ENCODE measurements at places on chromosomes 7 and 10.
A peak's percentile ranks its signal among the peaks of the same experiment; 100 is the strongest.

DNA sequence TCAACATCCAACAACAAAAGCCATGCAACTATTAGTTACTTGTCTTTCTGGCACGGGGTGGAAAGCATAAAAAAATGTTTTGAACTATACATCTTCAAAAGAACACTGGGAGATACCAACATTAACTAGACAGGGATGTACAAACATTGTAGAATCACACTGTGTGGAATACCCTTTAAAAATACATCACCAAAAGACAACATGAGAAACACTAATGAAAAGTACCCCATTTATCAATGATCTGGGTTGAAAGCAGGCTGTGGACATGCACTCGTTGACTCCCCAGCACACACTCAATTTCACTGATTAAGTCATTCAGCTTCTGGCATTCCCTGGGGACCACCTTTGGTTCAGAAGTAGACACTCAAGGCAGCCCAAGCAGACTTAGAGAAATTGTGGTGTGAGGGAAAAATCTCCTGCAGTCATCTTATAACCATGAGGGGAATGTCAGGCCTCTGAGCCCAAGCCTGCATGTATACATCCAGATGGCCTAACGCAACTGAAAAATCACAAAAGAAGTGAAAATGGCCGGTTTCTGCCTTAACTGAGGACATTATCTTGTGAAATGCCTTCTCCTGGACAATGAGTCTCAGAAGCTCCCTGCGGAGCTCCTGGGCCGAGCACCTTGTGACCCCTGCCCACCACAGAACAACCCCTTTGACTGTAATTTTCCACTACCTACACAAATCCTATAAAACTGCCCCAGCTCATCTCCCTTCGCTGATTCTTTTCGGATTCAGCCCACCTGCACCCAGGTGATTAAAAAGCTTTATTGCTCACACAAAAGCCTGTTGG lies 53.0 kb downstream of the CACUL1 start:
- no peak for DNase-seq

DNA sequence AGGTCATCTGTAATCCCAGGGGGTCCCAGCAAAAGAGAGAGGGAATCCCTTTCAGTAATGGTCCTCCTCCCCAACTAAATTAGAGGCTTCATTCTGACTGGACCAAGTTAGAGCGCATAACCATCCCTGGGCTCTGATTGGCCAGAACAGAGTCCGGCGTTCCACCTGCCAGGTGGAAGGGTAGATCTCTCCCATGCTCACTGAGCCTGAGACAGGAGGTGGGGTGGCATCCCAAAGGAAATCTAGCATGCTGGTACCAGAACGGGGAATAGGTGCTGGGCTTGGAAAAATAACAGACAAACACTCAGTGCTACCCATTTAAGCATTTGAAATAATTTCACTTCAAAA lies 21.0 kb upstream of the TSPAN33 start:
- DNase-seq: no peak

GRCh38 chr7:38452681-38453108 lies 178.5 kb downstream of the AMPH start:
- no peak for DNase-seq

GRCh38 chr7:4951903-4952636 lies 6.9 kb downstream of the MMD2 start:
- no peak for DNase-seq

DNA sequence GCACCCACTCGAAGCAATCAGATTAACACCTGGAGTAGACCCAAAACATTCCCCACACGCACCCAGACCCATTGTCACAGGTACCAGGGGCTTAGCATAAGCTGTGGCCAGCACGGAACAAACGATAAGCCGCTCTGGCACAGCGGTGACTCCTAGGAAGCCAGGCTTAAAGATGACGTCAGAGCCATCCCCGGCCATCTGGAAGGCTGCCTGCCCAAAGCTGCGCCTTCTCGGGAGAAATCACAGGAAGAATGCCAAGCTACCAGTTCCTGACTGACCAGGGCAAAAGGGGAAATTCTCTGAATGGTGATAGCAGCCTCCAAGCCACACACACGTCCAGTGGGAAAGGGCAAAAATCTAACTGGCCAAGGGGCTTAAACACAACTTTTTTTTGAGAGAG lies 13.0 kb upstream of the WIPI2 start:
- no peak for DNase-seq

- peak; percentile 29 for DNase-seq
Observed at GRCh38 chr10:3811291-3811870, 26.4 kb upstream of the KLF6 start.

DNA sequence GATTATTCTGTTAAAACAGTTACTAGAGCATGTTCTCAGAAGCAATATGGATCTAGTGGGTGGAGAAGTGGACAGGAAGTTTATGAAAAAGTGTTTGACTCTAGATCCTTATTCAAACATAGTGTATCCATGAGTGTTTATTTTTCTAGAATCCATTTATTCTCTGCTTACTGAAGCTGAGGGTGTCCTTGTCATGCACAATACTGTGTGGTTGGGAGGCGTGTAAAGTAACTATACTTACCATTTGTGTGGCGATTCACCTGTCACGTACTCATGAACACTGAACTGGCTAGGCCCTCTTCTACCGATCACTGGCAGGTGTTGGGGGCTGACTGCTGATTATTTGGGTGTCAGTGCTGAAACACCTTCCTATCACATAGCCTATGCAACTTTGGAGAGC lies 74.0 kb downstream of the POU6F2 start:
- no peak for DNase-seq
